ENCODE measurements at places on chromosomes 13 and 19.

GRCh38 chr19:34051255-34051654, 121.0 kb upstream of the LSM14A start:
- no peak for DNase-seq

- DNase-seq = no peak
Observed at GRCh38 chr19:47679922-47680857, 33.0 kb upstream of the EHD2 start.

DNA sequence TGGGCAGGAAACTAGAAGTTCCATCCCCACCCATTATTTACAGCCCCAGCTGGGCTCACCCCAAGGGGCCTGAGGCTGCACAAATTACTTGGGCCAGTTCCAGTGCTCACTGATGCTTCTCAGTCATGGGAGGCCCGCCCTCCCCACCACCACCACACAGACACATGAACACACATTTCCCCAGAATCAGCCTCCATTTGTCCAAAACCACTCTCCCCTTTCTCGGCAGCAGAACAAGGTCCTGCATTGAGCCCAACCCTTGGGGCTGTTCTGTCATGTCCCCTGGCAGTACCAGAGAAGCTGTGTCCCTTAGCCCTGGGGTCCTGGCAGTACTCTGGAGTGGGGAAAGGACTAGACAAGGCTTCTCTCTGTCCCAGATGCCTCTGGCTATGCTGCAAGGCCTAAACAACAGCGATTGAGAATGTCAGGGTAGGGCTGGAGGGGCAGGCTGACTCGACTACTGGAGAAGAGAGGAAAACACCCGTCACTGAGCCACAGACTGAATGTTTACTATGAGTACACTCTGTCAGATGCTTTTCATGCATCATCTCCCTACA, 21.8 kb downstream of the SAMD4B start:
- DNase-seq = no peak

DNA sequence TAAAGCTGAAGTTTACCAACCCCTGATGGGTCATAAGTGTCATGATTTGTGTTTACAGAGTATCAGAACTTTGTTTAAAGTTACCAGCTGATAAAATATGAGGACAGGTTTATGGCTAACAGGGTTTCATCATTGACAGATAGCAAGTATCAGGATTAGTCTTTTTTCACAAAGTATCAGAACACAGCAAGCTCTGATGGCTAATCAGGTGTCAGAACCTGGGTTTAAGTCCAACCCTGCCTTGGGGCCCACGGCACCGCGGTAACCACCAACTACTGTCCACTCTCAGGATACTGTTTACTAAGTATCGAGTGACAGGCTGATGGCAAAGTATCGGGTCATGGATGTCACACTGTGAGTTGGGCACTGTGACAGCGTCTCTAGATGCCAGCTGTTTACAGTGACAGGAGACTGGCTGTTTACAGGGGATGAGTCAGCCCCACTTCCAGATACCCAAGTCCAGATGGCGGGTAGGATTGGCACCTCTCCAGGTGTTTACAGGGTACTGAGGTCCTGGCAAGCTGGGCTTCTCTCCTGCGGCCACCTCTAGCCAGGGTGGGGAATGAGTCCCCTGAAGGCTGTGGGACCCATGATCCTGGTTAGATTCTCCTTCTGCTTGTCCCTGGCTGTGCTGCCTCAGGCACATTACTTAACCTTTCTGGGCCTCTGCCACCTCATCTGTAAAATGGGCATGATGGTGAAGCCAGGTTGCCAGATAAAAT, 21.8 kb downstream of the ARRDC2 start:
- no peak for DNase-seq

- no peak for DNase-seq
Observed at GRCh38 chr13:31848621-31849020, 109.3 kb downstream of the RXFP2 start.

GRCh38 chr13:68173111-68173510, 943.0 kb upstream of the PCDH9 start:
- no peak for DNase-seq

DNA sequence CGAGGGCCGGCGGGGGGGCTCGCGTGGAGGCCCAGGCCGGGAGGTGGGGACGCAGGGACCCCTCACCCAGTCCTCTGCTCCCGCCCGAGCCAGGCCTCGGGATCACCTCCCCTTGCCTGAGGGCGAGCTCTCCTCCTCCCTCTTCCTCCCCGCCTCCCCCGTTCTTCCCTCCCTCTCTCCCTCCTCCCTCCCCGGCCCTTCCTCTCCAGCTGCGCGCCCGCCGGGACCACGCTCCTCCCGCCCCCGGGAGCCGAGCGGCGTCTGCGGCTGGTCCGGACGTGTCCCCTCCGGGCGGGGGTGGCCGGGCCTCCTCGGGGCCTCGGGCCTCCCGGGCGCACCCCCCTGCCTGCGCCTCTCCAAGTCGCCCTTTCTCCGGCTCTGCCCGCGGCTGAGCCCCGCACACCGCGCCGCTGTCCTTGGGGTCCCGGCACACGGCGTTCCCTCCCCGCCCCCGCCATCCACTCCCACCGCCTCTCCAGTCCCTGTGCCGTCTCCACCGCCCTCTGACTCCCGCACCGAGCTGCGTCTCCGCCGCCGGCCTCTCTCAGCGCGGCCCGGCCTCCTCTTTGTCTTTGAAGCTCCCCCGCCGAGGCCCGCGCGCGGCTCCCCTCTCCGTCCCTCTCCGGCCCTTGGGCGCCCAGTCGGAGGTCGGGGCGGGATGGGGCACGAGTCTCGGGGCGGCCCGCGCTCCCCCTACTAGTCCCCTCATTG, 5.7 kb downstream of the SOX1 start:
- no peak for DNase-seq

DNA sequence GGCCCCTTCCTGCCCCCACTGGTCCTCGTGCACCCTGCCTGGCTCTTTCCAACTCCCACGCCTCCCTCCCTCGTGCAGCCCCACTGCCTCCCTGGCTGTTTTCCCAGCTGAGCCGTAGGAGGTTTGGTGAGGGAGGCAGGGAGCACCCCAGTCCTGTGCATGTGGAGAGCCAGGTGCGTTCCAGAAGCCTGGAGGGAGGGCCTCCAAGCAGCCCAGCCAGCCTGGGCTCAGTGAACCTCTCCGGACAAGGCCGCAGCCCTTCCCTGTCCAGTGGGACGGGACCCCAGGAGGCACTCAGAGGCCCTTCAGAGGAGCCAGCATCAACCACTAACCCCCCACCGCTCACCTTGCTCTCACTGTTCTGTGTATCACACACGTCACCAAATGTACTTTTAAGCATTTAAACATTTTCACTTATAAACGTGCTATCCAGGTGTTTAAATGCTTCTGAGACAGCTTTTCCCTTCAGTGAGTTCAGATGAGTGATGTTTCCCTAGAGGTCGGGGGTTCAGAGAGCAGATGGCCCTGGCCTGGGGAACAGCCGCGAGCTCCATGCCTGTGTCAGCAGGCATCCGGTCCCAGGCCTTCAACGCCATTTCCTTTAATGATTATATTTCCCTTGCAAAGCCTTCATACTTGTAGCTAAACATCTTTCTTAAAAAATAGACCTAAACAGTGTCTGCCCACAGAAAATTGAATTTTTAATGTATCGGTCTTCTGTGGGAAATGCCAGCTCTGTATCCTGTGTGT, 122.6 kb downstream of the ATP11A start:
- DNase-seq = no peak

DNA sequence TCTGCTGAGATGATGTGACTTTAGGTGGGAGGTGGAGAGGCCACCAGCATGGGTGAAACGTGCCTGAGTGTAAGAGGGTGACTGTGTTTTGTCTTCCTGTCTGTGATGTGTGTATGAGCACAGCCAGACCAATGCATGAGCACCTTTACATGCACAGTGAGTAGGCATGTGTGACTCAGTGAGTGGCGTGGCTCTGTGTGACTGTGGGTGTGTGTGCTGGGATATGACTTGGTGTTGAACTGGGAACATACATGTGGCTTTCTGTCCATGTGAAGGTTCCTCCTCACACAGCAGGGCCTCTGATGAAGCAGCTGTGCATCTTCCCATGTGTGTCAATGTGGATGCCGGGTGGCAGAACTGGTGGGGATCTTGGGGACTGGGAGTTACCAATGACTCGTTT, 19.9 kb upstream of the LGALS13 start:
- no peak for DNase-seq

- no peak for DNase-seq
Observed at GRCh38 chr13:98819382-98820010, 67.0 kb upstream of the SLC15A1 start.

DNA sequence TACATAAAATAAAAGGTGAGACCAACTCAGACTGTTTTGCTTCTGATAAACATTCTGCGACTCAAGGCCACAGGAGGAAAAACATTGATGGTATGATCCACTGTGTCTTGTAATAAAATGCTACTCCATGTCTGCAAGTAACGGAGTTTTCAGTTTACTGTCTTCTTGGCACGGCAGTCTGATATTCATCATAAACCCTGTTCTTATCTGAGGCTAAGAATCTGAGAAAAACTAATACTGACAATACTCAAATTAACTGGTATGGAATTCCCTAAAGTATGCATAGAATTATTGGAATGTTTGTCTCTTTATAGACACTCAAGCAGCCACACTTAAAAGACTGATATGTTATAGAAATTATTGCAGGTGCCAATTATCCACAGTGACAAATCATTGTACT, 125.5 kb downstream of the TBC1D4 start:
- DNase-seq = no peak

GRCh38 chr13:21079761-21080592, 18.6 kb upstream of the LATS2 start:
- DNase-seq = no peak

DNA sequence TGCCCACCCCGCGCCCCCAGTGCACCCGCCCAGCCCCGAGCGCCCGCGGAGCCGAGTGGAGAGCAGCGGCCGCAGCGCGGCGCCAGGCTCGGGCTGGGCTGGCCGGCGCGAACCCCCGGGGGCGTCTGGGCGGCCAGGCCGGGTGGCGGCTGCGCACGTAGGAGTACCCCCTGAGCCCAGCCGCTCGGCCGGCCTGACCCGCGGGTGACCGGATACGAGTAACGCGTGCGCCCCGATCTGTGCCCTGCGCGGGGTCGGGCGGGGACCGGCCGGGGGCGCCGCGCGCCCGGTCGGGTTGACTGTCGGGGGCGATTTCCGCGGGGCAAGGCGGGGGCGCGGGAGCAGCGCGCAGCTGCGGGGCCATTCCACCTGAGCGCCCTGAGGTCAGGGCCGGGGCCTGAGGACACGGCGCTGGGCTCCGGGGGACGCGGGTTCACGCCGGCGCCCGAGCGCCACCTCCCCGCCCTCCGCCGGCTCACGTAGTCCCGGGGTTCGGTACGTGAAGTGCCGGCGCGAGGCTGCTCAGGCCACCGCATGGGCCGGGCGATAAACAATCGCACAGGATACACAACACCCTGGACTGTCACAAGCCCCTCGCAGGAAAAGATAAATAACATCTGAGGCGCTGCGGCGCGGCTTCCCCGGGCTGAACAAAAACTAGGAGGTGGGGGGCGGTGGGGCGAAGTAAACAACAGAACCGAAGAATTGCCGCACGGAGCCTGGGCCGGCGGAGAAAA, 37.6 kb upstream of the FLT1 start:
- peak; percentile 10 for DNase-seq

DNA sequence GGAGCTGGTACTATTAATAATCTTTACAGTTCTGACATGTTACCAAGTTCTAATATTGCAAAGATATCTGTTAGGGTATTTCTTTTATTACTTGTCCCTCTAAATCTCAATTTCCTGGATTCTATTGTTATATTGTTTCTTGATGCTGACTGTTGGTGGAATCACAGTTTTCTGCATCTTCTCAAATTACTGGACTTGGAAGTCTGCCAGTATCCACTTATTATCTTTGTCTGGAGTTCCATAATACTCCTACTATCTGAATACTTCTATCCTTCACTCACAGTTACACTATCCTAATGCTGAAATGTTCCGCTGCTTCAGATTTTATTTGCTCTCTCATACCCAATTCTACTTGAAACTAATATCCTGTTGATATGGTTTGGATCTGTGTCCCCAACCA, 1985.7 kb upstream of the PRR20A start:
- DNase-seq = no peak

DNA sequence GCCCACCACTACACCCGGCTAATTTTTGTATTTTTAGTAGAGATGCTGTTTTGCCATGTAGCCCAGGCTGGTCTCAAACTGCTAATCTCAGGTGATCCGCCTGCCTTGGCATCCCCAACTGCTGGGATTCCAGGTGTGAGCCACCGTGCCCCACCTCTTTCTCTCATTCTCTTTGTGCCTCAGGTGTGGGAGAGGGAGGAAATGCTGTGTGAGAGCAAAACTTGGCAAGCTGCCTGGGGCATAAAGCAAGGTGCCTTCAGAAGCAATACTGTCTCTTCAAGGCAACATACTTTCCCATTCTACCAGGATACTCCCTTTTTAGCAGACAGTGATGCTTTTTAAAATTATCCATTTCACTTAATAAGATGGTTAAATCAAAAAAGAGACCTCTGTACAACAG, 53.2 kb upstream of the RFC3 start:
- DNase-seq = no peak

- no peak for DNase-seq
Observed at GRCh38 chr19:12859546-12859945, 21.2 kb downstream of the MAST1 start.
